Fibroblast of mammary gland (primary cell): ENCODE measurements at places on chromosomes 11 and 22.

GRCh38 chr11:134559602-134559962, 147.5 kb upstream of the B3GAT1 start:
- no peak for DNase-seq

DNA sequence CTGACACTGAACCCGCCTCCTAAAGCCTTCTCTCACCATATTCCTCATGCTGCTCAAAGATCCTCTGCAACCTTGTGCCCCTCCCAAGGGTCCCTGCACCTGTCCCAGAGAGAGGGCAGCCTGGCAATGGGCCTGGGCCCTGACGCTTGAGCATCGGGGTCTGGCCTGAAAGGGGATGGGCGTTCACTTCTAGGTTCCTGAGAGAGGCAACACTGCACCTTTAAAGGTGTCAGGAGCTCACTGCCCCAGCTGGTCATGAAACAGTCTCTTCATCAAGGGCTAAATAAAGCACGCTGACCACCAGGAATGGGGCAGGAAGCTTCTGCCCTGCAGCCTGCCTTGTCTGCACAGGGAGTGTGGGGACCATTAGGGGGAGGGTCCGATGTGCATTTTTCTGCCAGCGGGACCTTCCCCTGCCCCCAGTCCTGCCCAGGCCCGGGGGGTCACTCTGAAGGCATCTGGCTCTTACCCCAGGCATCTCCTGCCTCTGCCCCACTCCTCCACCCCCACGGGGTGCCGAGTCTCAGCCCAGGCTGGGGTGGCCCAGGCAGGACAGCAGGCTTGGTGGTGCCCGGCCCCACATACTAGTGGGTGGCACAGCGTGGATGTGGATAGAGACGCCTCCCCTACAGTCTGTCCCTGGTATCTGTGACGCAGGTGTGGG, 3.5 kb downstream of the C11orf21 start:
- DNase-seq = no peak

DNA sequence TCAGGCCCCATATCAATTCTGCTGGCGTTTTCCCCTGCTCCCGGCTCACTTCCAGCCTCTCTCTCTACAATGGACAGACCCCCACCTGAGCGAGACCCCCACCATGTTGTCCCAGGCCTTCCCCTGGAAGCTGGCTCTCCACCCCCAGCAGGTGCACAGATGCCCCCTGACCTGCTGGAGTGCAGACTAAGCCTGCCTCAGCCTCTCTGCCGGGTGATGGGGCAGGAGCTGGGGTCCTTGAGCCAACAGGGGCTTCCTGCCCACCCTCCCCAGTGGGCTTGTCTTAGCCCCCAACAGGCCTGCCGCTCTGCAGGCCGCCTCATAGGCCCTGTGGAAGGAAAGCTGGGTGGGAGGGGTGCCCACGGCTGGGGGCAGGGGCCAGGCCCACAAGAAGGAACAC, 10.0 kb downstream of the ELFN2 start:
- DNase-seq = no peak

DNA sequence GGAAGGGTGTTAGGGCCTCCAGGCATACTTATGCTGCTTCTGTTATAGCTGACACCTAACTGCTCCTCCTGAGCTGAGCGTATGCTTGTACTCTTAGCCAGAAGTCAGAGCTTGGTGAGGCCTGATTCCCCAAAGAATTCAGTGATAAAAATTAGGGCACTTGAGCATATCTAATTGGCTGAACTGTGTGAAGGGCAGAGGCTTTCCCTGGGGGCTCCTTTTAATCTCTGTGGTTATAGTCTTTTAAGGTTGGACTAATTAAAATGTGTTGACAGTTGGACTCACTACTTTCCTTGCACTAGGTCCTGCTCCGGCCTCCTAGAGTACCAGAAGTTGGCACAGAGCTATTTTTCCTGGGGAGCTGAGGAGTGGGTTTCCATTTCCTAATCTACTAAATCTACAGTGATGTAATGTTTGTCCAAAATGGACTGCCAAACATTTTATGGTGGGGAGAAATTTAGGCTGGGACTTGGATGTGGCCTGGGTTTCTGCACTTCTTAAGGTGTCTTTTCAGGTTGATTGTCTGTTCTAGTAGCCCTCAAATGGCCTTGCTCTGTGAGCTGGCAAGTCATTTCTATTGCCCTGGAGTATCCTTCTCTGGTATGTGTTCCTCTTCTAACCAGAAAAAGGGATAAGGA, 18.4 kb downstream of the STIM1 start:
- no peak for DNase-seq

DNA sequence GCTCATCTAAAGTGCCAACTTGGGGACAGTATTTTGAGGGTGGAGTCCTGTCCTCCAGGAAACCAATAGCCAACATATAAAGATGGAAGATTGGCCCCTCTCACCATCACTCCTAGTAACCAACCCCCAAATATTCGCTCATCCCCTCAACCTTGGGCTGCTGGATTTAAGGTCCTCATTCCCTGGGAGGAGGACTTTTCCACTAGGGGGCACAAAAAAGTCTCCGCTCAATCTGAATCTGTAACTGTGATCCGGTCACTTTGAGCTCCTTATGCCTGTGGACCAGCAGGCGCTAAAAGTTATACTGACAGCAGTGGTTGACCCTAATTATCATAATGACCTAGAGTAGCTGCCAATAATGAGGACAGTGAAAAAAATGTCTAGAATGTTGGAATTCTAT, 20.5 kb upstream of the CLPB start:
- no peak for DNase-seq

DNA sequence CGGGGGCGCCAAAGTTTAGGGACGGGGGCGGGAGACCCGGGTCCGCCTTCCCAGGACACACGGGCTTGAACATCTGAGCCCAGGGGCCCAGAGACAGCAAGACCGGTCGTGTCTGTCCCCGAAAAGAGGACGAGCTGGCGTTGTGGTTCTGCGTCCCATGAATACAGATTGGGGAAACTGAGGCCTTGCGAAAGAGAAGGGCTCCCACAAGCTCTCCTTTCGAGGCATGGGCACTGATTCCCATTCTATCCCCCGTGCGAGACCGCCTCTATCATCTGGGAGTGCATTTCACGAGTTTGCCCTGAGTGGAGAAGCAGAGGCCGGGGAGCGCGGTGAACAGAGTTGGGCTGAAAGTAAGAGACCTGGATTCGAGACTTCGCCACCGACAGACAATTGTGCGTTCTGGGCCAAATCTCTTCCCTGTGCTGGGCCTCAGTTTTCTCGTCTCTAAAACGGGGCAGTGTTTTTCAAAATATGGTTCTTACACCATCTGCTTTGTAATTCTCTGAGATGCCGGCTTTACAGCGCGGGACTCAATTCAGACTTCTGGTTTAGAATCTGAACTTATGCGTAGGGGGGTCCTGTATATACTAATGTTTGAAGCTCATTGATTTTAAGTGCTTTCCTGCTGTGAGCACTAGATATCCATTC, 471 bp downstream of the RNF185 start:
- DNase-seq = no peak

- DNase-seq = peak; percentile 86
Measured at GRCh38 chr11:3939651-3940190, 84.3 kb downstream of the STIM1 start.

DNA sequence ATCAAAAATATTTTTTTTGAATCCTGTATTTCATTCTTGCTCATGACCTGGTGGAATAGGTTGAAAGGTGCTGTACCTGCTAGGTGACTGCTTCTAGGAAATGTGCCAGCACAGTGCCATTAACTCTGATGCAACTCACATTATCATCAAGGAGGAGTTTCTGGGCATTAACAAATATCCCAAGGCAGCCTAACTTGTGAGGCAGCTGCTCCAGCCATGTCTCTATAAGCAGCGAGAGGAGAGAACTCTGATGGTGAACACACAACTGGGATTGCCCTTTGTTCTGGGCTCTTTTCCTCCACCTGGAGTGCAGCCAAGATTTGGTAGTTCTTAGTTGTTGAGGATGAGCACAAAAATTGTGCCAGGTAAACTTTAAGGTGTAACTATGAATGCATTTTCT, 25.6 kb downstream of the HEPHL1 start:
- DNase-seq = no peak

DNA sequence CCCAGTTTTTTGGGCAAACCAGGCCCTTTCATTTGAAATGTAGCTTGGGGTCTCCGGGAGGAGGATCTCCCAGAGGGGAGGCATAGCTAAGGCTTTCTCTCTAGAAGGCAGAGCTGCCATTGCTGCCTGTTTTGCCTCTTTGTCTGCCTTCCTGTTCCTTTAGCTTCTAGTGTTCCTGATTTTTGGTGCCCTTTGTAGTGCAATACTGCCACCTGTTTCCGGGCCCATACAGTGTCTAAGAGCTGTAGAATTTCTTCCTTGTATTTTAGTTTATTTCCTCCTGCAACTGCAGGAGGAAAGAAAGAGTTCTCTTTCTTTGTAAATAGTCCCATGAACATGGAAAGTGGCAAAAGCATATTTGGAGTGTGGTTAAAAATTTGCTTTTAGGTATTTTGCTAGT, 19.3 kb upstream of the GLYATL1 start:
- DNase-seq = no peak

DNA sequence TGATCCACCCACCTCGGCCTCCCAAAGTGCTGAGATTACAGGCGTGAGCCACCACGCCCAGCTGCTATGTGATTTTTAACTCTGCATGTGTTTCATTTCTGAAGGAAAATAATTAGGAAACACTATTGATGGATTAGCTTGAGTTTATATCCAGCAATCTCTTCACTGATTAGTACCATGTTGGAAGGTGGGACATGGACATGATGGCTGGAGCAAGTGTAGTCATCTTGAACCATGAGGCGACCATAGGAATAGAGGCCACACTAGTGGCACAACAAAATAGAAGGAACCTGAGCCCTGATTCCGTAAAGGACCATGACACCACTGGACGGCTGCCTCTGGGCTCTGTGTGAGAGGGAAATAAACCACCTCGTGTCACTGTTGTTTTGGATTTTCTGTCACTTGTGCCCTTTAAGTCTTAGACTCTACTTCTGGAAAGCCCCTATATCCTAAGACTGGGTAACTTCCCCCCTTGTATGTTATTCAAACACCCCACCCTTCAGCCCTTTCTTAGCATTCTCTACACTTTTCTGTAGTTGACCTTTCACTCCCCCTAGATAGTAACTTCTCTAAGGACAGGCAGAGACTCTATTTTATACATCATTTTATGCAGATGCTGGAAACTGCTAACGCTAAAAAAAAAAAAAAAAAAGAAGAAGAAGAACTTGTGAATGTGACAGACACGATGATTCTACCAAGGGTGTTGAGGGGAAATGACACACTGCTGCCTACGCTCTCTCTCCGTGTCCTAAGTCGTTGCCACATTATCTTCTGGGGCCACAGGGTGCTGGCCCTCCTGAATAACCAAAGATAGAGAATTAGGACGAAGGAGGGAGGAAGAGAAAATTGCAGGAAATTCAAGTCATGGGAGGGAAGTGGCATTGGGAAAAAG, 2.7 kb upstream of the VPS37C start:
- no peak for DNase-seq

GRCh38 chr11:118283037-118283636, 19.0 kb upstream of the MPZL2 start:
- DNase-seq = no peak
